ENCODE measurements at places on chromosomes 13 and 19.

DNA sequence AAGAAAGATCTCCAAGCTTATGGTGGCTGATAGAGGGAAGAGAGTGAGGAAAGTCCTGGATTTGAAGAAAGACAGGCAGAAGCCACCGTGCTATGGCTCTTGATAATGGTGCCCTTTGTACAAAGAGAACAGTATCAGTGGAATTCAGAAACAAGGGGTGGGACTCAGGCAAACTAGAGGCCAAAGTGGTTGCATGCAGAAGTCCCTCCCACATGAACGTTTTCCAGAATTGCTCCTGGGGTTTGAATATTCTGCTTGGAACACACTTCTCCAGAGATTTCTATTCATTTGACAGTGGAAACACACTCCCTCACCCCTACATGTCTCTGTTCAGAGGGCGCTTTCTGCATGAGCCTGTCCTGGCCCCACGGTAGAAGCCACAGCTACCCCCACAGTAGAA, 10.1 kb upstream of the MBNL2 start:
- DNase-seq, result no peak

DNA sequence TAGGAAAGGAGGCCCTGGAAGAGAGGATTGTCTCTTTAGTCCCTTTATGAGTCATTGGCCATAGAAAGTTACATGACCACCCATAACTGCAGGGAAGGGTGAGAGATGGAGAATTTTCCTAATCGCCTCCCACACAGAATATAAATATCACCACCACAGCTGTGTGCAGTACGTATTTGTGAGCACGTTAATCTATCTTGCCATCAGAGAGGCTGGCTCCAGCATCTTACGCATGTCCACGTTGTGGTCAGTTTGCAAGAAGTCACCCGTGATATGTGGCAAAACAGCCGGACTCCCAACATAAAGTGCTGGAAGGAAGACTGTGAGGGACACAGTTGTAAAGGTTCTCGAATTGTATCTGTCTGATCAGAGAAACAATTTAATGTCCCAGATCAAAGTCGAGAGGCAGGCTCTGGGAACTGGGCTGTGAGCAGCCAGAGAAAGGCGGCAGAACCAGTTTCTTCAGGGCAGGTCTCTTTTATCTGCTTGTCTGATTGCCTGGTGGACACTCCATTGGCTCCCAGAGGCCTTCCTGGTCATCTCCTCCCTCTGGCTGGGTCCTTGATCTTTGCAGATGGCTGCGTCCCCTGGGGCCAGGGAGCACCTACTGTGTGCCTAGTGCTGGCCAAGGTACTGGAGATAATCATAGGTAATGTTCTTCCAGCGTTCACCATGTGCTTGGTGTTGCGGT, 74.9 kb downstream of the SIPA1L3 start:
- DNase-seq, result no peak

- no peak for DNase-seq
Measured at GRCh38 chr13:101763191-101763590, 310.7 kb downstream of the ITGBL1 start.

DNA sequence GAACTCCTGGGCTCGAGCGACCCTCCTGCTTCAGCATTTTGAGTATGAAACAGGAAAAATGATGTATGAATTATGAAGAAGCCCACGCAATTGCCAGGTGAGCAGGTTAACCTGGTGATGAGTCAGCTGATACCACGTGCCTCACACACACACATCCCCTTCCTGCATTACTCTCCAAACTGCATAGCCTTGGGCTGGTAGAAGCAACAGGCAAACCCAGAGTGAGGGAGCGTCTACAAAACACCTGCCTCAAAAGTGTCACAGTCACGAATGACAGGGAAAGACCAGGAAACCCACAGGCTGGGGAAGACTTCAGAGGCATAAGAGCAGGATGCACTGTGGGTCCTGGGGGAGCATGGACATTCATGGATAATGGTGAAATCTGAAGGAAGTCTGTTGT, 192.8 kb upstream of the IRS2 start:
- no peak for DNase-seq

DNA sequence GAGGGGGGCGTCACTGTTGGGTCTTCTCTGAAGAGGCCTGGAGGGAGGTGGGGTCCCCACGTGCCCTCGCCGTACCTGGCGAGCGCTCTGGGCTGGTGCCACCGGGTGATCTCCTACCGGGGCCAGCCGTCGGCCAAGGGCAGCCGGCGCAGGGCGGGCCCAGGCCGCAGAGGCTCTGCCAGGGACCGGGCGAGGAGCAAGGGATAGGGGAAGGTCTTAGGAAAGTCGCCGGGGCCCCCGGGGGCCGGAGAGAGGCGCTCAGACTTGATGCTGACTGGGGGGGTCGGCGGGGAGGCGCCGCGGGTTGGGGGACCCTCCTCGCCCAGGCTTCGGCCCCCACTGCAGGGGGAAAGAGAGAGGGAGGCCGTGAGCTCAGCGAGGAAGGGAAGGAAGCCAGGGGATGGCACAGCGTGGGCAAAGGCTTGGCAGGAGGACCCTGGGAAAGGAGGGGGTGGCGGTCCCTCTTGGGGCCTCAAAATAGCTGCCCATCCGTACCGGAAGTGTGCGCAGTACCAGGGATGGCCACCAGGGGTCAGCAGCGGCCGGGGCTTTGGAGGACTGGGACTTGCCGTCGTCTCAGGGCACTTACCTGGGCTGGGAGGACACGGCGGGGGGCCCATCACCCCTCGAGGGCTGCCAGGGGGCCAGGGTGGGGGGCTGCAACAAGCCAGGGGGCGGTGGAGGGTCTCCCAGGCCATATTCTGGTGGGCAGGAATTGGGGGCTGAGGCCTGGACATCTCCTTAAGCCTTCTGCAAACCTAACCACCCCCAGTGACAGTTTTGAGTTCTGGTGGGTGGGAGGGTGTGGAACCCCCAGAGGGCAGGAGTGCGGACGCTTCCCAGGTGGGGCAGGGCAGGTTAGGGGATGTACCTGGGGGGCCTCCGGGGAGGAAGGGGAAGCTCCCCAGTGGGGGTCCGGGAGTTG, 7.7 kb upstream of the TMEM161A start:
- DNase-seq, result peak; percentile 41

DNA sequence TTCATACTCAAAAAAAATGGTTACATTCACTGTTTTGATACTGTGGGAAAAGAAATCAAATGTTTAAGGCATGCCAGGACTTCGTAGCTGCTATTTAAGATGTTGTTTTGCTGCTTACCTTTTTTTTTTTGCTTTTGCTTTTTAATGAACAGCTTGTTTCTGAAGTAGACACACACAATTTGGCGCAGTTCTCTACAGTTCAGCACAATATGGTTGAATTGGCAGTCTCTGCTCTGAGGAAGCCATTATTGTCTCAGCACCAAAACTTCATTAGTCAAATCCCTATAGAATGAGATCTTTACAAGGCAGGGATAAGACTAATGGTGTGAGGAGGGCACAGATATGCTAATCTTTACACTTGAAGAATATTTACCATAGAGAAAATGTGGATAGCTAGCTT, 197.6 kb downstream of the SLITRK5 start:
- DNase-seq, result no peak

Data from dermis microvascular lymphatic vessel endothelial cell (primary cell).